Hematopoietic multipotent progenitor cell treated with erythropoietin and hydrocortisone succinate and interleukin-3 and kit ligand, for 4 days (in vitro differentiated cells): ENCODE measurements at places on chromosomes 3 and 15.

DNA sequence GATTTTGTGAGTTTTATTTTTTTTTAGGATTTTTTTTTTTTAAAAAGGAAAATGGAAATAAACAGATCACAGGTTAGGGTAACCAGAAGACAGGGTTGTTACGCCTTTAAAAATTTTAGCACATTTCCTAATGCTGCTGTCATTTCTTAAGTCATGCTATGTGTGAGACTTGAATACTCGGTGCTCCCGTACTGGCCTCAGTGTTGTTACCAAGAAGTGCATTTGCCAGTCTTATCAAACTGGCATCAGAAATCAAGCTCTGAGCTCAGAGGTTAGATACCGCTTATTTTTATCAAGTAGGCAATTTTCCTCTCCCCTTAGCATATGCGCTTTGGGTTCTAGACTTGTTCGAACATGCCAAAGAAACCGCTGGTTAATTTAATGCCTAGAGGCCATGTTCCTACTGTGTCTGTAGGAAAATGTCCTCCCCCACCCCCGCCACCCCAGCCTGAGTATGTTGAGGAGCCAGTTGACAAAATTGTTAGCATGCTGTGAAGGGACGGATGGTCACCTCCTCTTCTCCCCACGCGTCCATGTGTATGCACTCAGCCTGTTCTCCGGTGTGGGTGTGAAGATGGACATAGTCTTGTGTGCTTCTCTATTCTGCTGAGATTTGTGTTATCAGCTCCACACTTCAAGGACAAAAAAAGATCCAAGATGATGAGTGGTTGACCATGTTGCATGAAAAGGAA lies 88.9 kb downstream of the ITPR1 start:
- peak; percentile 67 for DNase-seq

- DNase-seq, result no peak
These were observed 100.2 kb downstream of the C3orf70 start for GRCh38 chr3:185052631-185053030.

GRCh38 chr15:40595219-40595618 lies 1.2 kb downstream of the KNL1 start:
- DNase-seq, result no peak

DNA sequence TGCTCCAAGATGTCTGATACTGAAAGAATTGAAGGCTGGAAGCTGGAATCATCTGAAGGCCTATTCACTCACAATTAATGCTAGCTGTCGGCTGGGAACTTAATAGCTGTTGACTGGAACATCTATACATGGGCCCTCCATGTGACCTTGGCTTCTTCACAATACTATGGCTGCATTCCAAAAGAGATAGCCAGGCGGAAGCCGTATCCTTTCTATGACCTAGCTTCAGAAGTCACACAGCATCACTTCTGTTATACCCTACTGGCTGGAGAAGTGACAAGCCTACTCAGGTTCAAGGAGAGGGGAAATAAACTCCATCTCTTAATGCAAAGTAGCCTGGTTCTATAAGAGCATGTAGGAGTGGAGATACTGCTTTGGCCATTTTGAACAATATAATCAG lies 50.9 kb upstream of the SPRED1 start:
- DNase-seq, result no peak

GRCh38 chr3:123961508-123961856 lies 453 bp upstream of the CCDC14 start:
- DNase-seq, result no peak

- no peak for DNase-seq
These were observed 18.6 kb downstream of the MAGEF1 start for GRCh38 chr3:184693011-184693975.

DNA sequence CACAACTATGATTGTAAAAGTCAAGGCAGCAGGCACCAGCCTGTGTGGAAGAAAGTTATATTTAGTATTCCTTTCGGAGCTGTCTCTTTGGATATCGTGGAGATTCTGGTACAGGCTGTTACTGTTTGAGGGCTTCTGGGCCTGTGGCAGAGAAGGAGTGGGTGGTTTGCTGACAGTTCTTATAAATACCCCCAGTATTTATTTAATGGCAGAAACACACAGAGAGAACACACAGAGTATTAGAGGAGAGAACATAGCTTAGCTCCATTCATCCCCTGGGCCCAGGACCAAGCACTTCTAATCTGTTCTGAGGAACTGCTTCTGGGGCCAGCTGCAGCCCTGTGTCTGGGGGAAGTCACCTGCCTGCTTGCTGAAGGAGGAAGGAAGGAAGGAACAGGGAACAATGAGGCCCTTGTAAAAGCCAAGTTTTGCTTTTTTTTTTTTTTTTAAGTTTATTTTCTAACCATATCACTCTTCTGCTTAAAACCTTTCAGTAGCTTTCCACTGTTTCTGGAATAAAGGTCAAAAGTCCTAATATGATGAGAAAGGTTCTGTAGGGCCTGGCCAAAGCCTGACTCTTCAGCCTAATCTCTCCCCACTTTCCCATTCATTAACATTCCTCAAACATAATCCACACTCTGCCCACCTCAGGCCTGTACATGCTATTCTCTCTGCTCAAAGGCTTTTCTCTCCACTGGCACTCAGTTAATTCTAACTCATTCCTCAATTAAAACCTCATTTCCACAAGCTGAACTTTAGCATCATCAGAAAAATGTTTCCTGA lies 11.8 kb upstream of the PP2D1 start:
- peak; percentile 69 for DNase-seq

GRCh38 chr3:109396806-109397205 lies 59.5 kb upstream of the DPPA4 start:
- no peak for DNase-seq

- no peak for DNase-seq
These were observed 262.0 kb upstream of the TOPAZ1 start for GRCh38 chr3:43979645-43980044.

DNA sequence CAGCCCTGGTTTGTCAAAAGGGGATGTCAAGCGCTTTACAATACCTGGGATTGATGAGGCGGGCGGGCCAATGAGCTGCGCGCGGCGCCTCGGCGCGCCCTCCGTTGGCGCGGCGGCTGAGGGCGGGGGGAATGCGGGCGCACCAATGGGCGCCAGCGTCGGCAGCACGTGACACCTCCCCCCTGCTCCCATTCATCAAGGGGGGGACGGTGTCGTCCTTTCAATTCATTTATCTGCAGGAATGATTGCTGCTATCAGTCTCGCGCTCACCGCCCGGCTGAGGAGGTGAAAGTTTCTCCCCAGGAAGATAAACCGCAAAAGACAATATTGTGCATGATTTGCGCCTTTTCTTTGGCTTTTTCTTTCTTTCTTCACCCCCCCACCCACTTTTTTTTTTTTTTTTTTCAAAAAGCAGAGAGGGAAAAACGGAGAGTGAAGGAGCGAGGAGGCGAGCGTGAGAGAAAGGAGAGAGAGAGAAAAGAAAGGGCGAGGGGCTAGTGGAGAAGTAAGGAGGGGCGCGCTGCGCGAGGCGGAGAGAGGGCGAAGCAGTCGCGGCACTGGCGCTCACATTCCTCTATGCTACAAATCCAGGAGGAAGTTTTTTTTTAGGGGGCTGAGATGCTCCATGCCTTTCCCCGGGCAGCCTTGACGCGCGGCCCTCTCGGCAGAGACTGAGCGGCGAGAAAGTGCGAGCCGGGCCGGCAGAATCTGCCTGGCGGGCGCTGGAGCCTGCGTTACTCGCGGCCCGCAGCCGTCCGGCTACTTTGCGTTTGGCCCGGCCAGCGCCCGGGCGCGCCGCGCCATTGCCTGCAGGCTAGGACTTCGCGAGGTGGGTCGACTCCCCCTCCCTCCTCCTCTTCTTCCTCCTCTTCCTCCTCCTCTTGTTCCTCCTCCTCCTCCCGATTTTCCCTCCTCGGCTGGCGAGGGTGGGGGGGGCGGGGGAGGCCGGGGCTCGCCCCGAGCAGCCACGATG lies at the start of gene ZIC1:
Gene ZIC1, plus strand, starts transcription at position 223 of the 973 bp plus-strand sequence. Its CDS starts 748 bp downstream, at position 971.
- no peak for DNase-seq

GRCh38 chr15:59230531-59231055 lies 23.9 kb downstream of the LDHAL6B start:
- DNase-seq, result no peak
